AG20443 (cell line): ENCODE measurements at places on chromosomes 6 and 20.
A peak's percentile ranks its signal among the peaks of the same experiment; 100 is the strongest.

DNA sequence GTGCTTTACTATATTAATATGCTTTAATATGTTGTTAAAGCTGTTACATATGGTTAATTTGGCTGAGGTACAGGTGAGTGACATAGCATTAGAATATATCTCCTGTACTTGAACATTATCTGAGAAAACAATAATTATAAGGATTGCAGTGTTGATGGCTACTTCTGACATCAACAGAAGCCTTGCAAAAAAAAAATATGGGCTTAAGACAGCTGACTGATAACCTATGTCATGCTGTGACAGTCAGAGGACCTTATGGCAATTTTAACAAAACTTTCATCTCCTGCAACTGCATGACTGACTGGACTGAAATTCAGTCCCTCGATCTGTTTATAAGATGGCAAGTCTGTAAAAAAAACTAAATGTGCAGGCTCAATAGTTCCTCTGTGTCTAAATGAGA is 27.5 kb upstream of the TBX18 start:
- no peak for DNase-seq

DNA sequence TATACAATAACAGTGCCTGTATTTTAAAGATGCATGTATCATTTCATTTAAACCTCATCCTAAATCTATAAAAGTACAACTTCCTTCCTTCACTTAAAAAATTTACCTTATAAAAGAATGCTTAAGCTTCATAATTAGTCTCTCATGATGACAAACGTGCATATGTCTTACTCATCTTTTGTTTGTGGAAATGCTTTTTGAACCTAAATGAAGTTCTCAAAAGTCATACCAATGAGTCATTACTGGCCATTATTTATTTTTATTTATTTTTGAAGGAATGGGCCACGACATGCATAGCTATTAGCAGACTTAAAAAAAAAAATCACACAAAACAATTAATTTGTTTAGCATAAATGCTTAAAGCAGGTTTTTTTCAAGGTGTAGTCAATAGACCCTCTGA is 3.7 kb downstream of the TFB1M start:
- no peak for DNase-seq

DNA sequence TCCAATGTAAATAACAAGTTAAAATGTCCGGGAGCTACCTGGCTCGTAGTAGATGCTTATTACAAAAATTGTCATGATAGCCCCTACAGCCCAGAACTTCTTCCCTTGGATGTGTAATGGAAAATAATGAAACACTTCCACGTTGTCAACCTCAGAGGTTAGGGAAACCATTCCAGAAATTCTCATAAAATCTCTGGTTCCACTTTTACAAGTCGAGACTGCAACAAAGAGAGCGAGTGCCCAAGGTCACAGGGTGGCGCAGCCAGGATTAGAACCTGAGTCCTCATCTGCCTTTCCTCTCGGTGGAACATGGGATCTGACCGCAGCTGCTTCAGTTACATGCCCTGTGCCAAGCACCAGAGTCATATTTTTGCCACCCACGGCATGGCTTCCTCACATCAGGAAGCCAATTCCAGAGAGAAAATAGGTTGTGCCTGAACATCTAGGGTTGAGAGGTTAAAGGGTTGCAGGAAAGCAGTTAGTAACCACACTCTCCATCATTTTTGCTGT is 157.6 kb downstream of the SOBP start:
- no peak for DNase-seq

GRCh38 chr6:164982389-164982788 is 327.0 kb downstream of the C6orf118 start:
- DNase-seq, result no peak

GRCh38 chr6:163580311-163581030 is 166.0 kb downstream of the QKI start:
- DNase-seq, result no peak

DNA sequence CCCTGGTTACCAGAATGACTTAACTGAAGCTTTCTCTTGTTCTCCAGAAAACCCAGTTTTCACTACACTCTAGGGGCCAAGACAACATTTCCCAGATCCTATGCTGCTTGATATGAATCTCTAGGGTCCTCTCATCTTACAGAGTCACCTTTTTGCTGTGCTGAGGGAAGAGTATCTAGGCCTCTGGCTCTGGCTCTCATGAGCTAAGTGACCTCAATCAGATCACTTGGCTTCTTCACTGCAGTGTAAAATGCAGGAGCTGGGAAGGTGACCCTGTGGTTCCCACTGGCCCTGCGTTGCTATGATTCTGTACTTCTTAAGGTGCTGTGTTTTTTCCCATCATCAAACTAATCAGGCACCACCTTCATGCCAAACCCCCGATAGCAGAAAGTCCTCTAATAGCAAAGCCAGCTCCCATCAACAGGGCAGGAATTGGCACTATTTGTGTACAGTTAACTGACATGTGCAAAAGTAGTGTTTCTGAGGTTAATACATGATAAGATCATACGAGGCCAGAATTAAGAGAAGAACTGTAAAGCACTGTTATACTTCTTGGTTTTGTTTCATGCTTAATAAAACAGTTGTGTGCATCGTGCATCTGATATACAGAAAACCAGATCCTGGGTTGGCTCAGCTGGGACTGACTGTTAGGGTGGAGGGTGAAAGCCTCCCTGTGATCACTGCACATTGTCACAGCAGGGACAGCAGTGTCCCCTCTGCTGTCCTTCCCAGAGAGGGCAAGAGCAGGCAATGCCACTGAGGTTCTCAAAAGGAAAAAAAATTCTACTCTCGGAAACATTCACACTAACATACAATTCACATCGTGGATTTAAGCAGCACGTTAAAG is 46.7 kb downstream of the CNKSR3 start:
- DNase-seq, result no peak

DNA sequence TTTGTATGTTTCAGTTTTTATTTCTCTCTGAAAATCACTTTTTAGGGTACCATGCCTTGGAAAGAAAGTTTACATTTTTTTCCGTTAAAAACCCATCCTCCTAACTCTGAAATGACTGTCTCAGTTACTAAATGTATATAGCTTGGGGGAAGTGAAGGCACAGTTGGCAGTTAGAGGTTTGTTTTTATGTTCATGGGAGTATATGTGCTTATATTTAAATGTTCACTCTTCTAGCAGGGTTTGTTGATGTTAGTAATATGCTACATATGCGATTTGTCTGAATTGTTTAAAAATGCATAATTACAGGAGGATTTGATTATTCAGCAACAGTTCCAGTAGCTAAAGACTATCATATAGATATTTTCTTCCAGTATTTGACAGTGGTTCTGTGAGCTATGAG is 31.1 kb downstream of the CDKAL1 start:
- DNase-seq, result no peak

DNA sequence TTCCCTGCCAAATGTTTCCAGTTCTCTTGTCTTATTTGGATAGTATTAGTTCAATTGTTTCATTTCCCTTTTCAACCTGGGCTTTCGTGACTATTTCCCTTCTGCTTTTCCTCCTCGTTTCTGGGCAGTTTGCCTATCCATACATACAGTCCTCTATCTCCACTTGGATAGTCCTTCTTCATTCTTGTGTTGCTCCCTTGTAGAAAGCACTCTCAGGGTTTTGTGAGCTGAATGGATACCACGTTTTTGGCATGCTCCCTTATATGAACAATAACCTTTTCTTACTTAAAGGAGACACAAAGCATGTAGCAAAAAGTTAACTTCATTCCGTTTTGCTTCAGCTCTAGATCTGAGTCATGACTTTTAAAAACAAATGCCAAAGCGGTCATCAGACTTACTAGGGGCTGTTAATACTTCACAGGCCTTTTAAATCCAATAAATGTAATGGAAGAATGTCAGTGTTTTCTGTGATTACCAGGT is 16.6 kb downstream of the CRYBG1 start:
- DNase-seq, result peak; percentile 18

GRCh38 chr6:85923013-85923430 is 280.3 kb upstream of the SYNCRIP start:
- DNase-seq, result peak; percentile 55

DNA sequence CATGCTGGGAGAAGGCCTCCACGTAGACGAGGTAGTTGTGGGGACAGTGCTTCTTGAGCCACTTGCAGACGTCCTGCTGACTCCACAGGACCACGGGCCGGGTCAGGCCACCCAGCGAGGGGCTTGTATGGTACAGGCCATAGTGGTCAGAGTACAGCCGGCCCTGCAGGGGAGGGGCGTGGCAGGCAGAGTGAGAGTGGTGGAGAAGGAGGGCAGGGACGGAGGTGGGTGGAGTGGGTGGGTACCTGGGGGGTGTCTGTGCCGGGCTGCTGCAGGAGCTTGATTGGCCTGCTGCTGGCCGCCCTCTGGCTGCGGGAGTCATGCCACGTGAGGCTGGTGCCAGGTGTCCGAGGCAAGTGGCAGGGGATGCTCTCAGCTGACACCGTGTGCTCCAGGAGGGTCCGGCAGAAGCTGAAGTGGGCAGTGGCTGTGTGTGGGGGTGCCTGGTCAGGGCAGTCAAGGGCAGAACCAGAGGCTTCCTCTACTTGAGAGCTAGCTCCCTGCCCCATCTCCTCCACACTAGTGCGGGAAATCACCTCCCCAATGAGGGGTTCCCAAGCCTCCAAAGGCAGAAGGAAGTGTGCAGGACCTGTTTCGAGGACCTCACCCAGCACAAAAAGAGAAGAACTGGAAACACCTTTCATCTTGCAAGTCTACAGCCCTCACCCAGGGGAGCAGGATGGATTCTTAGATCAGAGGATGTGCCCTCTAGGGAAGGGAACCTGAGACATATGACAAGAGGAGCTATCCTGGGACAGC is 2.3 kb downstream of the SAMD10 start:
- DNase-seq, result no peak

GRCh38 chr6:43450699-43451131 is 4.6 kb downstream of the DLK2 start:
- DNase-seq, result no peak

DNA sequence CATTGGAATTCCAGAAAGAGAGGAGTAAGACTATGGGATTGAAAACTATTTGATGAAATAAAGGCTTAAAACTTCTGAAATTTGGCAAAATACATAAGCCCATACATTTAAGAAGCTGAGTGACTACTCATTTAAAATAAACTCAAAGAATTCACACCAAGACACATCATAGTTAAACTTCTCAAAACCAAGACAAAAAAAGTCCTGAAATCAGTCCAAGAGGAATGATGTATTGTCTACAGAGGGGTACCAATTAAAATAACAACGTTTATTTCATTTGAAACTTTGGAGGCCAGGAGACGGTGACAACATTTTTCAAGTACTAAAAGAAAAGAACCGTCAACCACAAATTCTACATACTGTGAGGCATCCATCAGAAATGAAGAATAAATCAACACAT is 841.4 kb upstream of the MAP3K7 start:
- no peak for DNase-seq

DNA sequence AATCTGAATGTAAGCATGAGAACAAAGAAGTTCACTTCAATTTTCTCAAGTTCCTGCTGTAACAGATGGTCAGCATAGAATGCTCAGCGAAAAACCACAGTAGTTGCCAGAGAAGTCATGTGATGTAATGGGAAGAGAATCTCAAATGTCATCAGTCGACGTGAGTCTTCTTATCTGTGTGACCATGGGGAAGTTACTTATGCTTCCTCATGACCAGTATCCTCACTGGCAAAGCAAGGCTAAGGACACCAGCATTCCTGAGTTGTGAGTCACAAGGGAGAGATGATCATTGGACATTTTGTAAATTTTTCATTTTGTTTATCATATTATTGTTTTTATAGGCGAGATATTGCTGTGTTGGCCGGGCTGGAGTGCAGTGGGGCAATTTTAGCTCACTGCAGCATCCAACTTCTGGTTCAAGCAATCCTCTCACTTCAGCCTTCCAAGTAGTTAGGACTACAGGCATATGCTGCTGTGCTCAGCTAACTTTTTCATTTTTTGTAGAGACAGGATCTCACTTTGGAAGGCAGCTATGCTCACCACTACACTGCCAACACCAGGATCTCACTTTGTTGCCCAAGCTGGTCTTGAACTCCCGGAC is 21.9 kb downstream of the SGK1 start:
- DNase-seq, result peak; percentile 92

DNA sequence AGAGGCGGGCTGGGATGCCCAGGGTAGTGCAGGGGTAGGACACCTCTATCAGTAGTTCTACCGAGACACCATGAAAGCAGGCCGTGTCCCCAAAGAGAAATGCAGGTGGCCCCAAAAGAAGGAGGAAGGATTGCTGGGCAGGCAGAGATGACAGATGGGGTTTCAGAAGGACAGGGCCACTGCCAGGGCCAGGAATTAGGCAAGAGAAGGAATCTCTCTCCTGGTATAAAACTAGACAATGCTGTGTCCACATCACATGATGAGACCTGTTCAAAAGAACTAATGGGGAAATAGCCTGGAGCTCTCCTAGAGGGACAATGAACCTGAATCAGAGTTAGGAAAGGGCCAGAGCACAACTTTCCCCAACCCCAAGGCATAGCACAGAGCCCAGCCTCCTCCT is 21.6 kb upstream of the VSX1 start:
- DNase-seq, result no peak

- no peak for DNase-seq
Observed at GRCh38 chr20:1867495-1868260, 27.5 kb upstream of the SIRPA start.

GRCh38 chr20:10927011-10927583 is 253.3 kb upstream of the JAG1 start:
- no peak for DNase-seq

DNA sequence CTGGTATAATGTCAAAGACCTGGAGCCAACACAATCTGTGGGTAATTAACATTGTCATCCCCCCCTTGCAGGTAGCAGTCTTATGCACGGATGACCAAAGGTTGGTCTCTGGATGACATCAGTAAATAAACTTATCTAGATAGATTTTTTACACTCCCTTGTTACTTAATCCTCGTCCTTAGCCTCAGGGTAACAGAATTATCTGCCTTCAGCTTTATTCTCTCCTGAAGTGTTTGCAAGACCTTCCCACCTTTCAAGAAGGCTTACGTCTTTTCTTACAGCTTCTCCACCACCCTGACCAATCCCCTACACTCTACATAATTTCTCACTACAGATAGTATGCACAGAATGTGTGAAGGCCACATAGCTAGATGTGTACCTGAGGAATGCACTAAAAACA is 434.8 kb upstream of the HTR1E start:
- DNase-seq, result no peak

DNA sequence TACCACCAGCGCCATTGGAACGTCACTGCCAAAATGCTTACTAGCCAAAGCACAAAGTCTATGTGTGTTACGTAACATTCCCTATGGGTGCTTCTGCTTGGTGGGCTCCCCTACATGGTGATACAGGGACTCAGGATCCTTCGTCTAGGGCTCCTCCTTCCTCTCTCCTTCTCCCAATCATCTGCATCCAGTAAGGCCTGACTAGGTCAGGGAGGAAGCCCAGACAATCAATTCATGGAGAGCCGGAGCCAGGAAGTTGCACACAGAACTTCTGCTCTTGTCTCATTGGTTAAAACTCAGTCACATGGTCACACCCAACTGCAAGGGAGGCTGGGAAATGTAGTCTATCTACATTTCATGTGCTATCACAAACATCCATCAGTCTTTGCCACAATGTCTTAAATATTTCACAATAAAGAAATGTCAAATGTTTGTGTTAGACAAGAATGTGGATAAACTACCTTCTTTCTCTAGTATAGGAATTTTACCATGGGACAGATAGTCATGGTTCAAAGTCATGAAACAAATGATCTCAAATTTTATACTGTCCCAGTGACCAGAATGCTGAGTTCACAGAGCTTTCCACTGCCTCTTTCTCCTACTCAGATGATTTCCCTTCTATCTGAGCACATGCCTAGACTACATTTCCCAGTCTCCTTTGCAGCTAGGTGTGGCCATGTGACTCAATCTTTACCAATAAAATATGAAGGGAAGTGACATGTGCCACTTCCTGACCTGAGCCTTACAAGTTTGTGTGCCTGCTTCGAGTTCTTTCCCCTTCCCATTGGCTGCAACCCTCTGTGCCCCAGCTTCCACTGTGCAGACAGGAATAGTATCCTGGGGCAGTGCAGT is 9.3 kb upstream of the KCNK15 start:
- DNase-seq, result peak; percentile 66

GRCh38 chr6:85714893-85715530 is 72.3 kb upstream of the SYNCRIP start:
- no peak for DNase-seq
